ENCODE measurements at places on chromosomes 6 and 20. TPM values are rescaled to one million over a fixed set of nuclear protein-coding genes. Genes with fewer than 3 reads are reported as not detected.

GRCh38 chr6:159047891-159048685 is 3.3 kb upstream of the TAGAP start:
- DNase-seq, result no peak

The VSX1 gene
- not detected for total RNA-seq

The RIPPLY2 gene
- total RNA-seq, result not detected

The LATS1 gene
- 30.7 TPM for total RNA-seq

The IPCEF1 gene
- 7.9 TPM for total RNA-seq

The PTP4A1 gene
- total RNA-seq, result 57.6 TPM

DNA sequence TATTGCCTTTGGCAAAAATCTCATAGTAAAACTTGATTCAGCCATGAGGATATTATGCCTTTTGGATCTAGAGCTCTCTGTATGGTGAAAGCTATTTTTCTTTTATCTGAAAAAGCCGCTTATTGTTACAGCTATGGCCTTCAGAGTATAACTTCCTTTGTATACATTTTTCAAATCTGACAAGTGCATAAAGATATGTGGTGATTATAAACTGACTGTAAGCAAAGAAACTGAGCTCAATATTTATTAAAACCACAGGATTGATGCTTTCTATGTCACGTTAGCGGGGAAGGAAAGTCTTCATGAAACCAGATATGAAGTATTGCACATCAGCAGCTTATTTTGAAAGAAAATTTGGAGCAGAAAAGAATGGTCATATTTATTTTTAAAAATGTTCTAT is 151.8 kb downstream of the THEMIS start:
- DNase-seq, result no peak

DNA sequence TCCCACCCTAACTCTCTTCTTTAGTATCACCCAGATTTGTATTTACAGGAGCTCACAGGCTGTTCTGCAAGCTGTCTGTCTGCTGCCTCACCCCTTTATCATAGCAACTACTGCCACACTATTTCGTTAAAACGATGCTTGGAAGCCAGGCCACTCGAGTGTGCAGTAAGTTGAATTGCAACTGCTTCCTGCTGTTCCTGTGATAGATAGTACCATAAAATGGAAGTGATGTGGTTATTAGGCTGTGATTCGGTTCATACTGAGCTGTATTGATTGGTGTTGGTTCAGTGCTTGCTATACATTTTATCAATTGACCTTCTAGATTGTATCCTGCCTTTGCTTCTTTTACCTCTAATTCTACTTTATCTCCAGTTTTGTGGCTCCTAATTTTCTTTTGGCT is 325.4 kb downstream of the RNF144B start:
- no peak for DNase-seq

The TM9SF4 gene
- 49.7 TPM for total RNA-seq

Data from lower lobe of right lung (tissue), 2 donors.